NCI-H460 (cell line): ENCODE measurements at places on chromosomes 11 and 22. TPM values are rescaled to one million over a fixed set of nuclear protein-coding genes. Genes with fewer than 3 reads are reported as not detected.

The FDXACB1 gene
- 3.1 and 4.7 TPM in 2 replicates for total RNA-seq

The APLNR gene
- total RNA-seq = not detected in 2 replicates

The KCTD14 gene
- 0.66 and 0.82 TPM in 2 replicates for total RNA-seq

The ISX gene
- not detected in 2 replicates for total RNA-seq

The RSF1 gene
- total RNA-seq = 18.4 and 19.2 TPM in 2 replicates

The MFNG gene
- not detected in 2 replicates for total RNA-seq

The OR5A1 gene
- total RNA-seq = not detected in 2 replicates

The DRICH1 gene
- total RNA-seq = not detected in 2 replicates

DNA sequence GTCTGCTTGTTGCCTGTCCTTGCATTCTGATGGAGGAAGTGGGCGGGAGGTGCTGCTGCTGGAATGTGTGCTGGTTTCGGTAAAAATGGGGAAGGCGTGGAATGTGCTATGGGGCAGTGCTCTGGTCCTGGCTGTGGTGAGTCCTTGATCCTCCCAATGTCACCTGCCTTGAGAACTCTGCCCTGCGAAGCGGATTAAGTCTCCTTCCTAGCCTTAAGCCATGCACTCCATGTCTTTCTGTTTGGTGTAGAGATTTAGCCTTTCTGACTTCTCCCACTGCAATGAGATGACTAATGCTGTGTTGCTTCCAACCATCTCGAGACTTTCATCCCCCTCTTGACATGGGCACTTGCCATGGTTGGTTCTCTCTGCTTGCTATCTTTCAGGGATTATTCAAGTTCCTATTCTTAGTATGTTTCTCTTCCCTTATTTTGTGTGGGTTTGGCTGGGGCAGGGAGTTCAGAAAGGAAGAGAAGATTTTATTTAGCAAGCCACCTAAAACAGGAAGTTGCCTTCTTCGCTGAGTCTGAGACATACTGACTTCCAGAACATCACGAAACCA lies 687.9 kb downstream of the NTM start:
- no peak for DNase-seq

DNA sequence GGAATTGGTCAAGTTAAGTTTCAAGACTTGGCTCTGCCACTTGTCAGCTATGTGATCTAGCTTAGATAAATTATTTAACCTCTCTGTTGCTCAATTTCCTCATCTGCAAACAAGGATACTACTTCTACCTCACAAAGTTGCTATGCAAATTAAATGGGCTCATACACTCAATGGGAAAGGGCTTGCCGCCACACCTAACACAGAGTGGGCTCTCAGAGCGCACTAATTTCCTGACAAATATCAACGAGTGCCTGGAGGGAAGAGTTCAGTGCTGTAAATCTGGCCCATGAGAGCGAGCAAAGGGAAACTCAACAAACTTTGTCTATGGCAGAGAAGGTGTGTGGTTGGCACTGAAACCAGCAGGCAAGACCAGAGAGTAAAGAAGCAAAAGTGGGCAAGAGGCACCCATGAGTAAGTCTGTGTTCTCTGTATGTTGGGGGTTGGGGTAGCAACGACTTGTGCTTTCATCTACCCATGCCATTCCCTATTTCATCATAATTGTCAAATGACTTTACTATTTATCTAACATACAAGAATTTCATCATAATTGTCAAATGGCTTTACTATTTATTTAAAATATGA lies 60.7 kb upstream of the PHF21A start:
- no peak for DNase-seq

DNA sequence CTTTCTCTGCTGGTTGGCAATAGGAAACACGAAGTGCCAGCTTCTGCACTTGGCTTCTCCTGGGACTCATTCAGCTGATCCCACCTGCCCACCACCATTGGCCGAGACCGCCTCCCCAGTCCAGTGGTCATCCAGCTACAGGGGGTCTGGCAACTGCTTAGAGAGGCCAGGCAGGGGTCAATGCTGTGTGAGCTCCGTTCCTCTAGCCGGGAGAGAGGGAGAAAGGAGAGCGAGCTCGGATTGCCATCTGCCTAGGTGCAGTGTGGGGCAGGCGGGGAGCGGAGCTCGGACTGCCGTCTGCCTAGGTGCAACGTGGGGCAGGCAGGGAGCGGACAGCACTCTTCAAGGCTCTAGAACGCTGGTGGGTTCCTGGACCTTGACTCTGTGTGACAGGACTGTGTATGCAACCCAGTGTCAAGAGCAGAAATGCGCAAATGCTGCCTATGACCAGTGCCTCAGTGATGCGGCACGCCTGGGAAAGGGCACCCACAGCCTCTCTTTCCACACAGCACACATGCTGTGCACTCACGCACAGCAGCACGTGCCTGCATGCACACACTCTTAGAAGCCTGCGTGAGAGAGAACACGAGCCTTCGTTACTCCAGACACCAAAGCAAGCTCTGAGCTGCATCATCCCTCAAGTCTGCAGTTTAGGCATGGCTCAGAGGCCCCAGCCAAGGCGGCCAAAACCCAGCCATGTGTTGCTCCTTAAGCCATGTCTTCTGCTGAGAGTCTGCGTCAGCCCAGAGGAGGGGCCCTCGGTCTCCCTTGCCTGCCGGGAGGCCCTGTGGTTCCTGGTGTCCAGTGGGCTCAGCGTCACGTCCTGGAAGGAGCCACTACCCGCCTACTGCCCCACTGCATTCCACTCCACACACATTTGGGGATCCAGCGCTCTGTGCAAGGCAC lies 26.8 kb upstream of the JAM3 start:
- DNase-seq = no peak

- peak; percentile 34 for DNase-seq
These were observed 1.3 kb upstream of the SSH3 start for GRCh38 chr11:67301951-67302516.

GRCh38 chr11:10657308-10658271 lies 36.0 kb downstream of the IRAG1 start:
- no peak for DNase-seq

GRCh38 chr11:26331911-26332571 lies at the start of gene ANO3:
Gene ANO3 (plus strand): TSS chr11:26332130. CDS start chr11:26332276, 146 bp downstream.
- peak; percentile 64 for DNase-seq

GRCh38 chr22:47279746-47280145 lies 517.3 kb downstream of the TBC1D22A start:
- DNase-seq = no peak

DNA sequence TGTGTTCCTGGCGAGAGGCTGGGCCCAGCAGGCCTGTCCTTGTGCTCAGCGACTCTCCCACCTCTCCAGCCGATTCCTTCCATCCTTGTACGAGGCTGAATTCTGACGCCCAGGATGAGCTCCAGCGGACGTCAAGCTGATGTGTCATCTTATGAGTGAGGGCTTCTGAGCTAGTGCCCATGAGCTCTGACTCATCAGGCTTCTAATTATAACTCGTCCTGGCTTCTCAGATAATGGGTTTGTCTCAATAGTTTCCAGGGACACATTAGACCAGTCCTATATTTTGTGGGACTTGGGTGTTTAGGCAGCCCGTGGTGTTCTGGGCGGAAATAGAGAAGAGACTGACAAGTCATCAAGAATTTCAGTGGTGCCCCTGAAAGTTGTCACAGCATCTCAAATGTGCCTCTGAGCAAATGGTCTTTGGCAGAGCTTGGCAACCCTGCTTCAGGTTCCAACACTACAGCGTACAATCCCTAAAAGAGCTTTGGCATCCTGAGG lies 108.2 kb upstream of the CD44 start:
- DNase-seq = peak; percentile 86

DNA sequence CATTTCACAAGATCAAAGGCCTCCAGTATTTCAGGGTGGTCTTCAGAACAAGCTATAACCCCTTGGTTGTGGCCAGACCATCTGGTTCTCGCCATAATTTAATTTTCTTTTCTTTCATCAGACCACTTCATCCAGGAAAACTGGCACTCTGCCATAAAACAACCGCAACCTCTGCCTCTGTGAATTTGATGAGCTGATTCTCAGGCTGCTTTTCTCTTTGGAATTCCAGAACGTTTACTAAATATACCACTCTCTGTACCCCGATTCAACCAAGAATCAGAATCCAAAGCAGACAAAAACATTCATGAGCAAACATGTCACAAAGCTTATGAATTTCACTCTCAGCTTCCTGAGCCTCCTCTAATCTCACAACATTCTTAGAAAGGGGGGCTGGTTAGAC lies 331.8 kb upstream of the SYN3 start:
- no peak for DNase-seq

DNA sequence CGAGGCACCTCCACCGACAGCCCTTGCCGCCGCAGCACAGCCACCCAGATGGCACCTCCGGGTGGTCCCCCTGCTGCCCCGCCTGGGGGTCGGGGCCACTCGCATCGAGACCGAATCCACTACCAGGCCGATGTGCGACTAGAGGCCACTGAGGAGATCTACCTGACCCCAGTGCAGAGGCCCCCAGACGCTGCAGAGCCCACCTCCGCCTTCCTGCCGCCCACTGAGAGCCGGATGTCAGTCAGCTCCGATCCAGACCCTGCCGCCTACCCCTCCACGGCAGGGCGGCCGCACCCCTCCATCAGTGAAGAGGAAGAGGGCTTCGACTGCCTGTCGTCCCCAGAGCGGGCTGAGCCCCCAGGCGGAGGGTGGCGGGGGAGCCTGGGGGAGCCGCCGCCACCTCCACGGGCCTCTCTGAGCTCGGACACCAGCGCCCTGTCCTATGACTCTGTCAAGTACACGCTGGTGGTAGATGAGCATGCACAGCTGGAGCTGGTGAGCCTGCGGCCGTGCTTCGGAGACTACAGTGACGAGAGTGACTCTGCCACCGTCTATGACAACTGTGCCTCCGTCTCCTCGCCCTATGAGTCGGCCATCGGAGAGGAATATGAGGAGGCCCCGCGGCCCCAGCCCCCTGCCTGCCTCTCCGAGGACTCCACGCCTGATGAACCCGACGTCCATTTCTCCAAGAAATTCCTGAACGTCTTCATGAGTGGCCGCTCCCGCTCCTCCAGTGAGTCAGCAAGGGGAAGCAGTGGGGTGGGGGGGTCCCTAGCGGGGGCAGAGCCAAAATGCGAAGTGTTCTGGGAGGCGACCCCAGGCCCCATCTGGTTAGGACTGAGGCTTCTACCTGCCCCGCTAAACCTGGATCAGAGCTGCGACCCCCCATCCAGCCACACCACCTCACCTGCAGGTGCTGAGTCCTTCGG lies 4.4 kb downstream of the FREY1 start:
- DNase-seq = no peak

- DNase-seq = no peak
These were observed 9.1 kb upstream of the SESN3 start for GRCh38 chr11:95239871-95240649.
